T1000 (cell line): ENCODE measurements at places on chromosomes 6 and 20.

DNA sequence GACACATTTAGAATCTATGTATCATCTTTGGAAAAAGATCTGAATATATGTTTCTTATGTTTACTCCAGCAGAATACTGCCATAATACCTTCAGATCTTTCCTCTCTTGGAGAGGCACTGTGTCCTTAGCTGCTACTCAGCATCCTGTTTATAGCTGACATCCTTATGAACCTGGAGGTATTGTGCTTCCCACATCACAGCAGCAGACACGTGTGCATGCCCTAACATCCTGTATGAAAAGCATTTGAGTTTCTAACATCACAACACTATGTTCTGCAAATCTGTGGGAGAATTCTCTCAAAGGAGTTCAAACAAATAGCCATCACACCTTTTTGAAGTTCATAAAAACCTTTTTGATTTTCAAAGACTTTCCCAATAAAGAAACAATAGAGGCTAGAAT, 216.0 kb downstream of the GJA1 start:
- no peak for DNase-seq

DNA sequence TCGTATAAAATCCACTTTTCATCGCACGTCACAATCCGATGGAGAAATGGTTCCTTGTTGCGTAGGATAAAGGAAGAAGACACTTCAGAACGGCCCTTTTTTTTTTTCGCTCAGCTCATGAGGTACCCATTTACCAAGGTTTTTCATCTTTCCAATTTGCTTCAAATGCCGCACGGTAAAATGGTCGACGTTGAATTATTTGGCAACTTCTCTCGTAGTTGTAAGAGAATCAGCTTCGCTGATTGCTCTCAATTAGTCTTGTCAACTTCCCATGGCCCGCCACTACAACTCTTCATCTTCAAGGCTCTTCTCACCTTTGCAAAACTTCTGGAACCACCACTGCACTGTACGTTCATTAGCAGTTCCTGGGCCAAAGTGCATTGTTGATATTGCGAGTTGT, 28.8 kb downstream of the POM121L2 start:
- no peak for DNase-seq

GRCh38 chr6:29834564-29835436, 7.2 kb downstream of the HLA-G start:
- no peak for DNase-seq

DNA sequence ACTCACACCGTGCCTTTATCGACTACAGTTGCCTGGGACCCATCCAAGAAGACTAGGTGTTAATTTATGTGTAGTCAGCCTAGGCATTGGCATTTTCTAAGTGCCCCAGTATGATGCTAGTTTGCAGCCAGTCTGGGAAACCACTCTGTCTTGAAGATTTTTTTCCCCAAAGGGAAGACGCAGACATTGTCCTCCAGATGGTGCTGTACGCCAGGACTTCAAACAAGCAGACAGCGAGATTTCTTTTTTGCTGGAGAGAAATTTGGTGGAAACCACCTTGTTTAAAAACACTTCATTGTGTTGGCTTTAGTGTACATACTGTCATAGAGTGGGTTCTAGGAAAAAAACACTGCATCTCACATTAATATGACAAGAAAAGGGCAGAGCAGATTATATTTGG, 30.0 kb downstream of the ALDH5A1 start:
- no peak for DNase-seq

DNA sequence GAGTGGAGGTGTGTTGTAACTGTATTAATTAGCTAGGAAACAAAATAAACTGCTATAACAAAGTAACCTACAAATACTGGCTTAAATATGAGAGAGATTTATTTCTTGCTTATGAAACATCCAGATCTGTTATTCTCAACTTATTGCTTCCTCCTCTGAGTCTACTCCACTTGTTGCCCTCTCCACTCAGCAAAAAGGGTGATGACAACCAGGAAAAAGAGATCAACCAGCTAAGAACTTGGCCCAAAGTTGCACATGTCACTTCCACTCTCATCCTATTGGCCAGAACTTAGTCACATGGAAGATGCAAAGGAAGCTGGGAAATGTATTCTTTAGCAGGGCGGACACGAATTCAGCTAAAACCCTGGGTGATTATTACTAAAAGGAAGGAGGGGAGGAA, 5.2 kb upstream of the TP53RK start:
- no peak for DNase-seq

DNA sequence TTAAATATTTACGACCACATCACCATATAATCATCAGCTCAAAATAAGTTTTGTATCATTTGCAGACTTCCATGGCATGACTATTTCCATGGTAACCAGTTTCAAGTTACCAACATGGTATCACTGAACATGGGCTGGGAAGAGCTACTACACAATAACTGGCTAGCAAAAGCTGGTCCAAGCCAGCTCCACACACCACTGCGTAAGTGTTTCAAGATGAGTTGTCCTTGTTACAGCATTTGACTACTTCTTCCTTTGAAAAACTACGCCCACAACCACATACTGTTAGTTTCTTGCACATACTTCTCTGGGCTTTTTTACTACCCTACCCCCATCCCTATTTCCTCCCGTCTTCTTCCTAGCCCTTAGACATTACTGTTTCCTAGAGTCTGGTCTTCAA, 8.5 kb downstream of the CD164 start:
- no peak for DNase-seq
